ENCODE measurements at places on chromosomes 12 and 14.

DNA sequence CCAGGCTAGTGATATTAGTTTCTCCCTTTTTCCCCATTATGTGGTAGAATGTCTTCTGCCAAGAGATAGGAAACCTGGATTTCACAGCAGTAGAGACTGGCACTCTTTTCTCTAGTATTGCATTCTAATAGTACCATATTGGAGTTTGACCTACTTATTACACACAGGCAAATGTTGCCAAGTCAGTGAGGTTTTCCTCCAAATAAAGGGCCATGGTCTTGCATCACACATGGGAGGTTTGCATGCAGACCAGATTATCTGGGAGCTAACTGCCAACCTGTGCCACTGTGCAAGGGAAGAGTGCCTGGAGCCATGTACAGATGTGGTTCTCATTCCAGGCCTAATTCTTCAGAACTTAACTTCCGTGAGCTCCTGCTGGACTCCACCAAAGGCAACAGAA, 113.3 kb downstream of the ANO6 start:
- no peak for DNase-seq

DNA sequence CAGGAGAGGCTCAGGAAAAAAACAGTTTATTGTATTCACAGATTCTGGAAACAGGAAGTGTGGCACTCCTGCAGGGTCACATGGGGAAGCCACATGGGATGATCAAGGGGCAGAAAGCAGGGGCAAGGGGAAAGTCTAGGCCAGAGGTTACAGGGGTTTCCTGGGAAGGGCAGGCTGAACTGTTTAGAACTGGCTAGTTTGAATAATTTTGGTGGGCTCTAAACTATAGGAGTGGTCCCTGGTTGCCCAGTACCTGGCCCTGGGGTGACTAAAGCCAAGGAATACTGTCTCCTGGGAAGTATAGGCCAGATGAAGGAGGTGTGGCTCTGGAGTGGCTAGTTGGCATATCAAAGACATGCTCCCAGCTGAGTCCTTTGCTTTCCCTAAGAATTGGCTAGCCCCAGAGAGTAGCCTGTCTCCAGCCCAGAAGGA, 169.2 kb downstream of the SLC41A2 start:
- DNase-seq: no peak

GRCh38 chr14:91388551-91388975, 29.1 kb downstream of the CCDC88C start:
- DNase-seq: no peak

GRCh38 chr14:71324767-71325272, 417.6 kb downstream of the PCNX1 start:
- DNase-seq: no peak

DNA sequence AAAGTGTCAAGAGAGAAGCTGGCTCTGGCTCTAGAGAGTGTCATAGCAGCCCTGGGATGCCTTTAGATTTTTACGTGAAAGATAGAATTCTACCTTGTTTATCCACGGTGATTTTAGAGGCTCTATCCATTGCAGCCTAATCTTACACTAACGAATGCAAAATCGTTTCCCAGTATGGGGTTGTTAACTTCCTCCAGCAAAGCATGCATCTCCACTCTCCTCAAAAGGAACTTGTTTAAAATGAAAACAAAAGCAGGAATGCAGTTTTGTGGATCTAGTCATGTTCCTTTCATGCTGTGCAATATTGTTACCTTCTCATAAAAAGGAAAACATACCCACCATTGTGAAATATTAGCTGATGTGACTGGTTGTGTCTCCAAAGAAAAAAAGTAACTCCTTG, 88.4 kb downstream of the ANO2 start:
- no peak for DNase-seq

DNA sequence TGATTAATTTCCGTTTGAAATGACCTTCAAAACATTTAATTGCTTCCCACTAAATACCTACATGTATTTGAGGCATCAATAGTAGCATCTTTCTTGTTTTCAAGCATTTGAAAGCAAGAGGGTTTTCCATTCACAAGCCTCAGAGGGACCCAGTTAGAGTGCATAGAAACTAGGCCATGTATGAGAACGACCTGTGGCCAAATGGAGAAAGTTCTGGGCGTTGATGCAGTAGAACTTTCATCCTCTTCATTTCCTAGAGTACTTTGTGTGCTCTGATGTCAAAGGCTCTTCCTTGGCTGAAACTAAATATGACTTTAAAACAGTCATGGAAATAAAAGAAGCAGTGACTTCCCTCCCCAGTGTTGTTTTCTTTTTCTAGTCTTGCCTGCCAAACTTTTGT, 944 bp upstream of the DHRS7 start:
- DNase-seq: no peak

DNA sequence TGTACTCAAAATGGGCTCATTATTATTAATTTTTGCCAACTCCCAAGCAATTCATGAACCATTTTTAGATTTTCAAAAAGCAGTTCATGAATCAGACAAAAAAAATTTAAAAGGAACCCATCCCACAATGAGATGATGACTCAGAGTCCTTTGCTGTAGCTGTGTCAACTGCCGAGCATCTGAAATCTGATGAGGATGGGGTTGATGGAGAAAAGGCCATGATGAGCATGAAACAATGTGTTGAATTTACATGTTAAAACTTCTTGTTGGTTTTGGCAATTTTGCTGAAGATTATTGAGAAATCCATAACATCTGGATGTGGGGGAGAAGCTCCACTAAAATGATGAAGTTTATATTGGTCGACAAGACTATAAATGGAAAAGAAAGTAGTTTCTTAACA, 378.0 kb downstream of the FOXG1 start:
- DNase-seq: peak; percentile 98

GRCh38 chr12:93847517-93848474, 170.6 kb downstream of the CRADD start:
- no peak for DNase-seq

GRCh38 chr12:96150442-96150841, 43.7 kb upstream of the ELK3 start:
- no peak for DNase-seq

DNA sequence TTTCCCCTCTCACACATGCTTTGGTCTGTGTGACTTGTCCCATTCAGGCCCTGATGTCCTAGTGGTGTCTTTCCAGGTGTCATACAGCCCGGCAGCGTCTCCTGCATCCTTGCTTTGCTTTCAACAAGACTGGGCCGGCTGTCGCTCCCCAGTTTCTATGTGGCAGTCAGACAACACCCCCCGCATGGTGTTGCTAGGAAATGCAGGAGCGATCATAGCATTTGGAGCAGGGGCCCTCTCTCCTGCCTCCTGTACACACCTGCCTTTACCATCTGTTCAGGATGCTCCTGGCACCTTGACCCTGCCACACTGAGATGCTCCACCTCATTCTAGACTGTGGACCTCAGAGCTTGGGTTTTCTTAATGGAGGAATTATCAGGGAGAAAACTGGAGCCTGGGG, 29.5 kb downstream of the CACNA1C start:
- no peak for DNase-seq

- DNase-seq: no peak
Observed at GRCh38 chr12:24955389-24955788, 6.5 kb upstream of the BCAT1 start.

- DNase-seq: no peak
Observed at GRCh38 chr14:101109347-101109638, 205.8 kb upstream of the RTL1 start.

- no peak for DNase-seq
Observed at GRCh38 chr12:106239951-106240335, 7.9 kb downstream of the CKAP4 start.

DNA sequence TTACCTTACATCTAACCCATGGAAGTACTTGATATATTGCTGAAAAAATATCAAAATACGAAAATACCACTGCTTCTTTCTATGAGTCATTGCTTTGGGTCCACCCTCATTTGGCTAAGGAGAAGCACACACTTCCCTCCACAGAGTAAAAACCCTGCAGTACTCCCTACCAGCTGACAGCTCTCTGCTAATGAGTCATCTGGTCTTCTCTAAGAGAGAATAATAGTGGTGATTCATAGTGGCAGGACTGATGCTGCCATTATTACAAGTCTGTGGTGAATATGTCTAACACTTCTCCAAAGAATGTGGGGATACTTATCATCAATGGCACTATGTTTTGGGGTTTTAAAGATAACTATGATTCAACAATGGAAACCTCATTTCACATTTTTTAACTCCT, 90.7 kb downstream of the PPFIA2 start:
- peak; percentile 51 for DNase-seq

DNA sequence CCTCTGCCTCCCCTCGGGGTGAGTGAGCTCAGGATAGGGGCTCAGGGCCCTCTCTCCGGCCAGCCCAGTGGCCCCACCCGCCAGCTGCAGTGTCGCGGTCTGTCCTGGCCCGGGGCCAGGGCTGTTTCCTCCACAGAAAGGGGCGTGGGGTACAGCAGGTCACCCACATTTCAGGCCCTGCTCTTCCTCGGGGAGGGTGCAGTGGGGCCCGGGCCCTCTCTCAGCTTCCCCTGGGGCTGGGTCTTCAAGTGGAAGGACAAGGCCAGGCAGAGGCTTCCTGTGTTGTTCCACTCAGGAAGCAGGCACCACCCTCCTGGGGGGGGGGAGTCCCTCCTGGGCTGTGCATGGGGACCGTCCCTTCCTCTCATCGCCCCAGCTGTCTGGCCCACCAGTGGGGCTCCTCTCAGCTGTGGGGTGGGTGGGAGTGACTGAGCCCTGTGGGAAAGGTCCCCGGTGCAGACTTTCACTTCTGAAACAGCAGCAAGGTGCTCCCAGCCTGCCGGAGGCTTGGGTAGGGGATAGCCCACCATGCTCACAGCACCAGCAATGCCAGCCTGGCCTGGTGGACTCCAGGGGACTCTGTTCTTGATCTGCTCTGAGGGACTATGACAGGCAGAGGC, 3.7 kb downstream of the GPR132 start:
- DNase-seq: no peak

DNA sequence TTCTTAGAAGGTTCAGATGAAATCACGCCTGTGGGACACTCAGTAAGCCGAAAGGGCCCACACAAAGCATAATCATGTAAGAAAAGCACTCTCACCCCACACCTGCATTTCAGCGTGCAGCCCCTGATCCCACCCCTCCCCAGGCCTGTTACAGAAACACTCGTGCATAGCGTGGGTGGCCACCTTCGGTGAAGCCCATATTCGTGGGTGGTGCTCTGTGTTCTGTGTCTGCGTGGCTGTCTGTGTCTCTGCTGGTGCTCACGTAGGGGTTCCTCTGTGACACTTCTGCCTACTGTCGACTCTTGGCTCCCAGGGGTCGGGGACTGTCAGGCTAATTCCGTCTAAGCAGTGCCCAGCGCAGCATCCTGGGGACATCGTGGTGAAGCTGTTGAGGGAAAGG, 74.0 kb downstream of the B4GALNT3 start:
- no peak for DNase-seq

- DNase-seq: no peak
Observed at GRCh38 chr14:81485372-81485771, 48.3 kb downstream of the SEL1L start.
